ENCODE measurements at places on chromosomes 7 and 10. TPM values are rescaled to one million over a fixed set of nuclear protein-coding genes. Genes with fewer than 3 reads are reported as not detected.

DNA sequence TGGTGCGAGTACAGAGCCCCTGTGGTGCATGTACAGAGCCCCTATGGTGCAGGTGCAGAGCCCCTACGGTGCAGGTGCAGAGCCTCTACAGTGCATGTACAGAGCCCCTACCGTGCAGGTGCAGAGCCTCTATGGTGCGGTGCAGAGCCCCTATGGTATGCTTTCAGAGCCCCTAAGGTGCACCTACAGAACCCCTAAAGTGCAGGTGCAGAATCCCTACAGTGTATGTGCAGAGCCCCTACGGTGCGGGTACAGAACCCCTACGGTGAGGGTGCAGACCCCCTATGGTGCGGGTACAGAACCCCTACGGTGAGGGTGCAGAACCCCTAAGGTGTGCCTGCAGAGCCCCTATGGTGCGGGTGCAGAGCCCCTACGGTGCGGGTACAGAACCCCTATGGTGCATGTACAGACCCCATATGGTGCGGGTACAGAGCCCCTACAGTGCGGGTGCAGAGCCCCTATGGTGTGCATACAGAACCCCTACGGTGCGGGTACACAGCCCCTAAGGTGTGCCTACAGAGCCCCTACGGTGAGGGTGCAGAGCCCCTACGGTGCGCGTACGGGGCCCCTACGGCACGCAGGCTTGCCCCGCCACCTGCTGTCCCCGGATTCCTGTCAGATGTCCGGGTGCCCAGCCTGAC, 53.5 kb downstream of the MGMT start:
- DNase-seq = peak; percentile 28

DNA sequence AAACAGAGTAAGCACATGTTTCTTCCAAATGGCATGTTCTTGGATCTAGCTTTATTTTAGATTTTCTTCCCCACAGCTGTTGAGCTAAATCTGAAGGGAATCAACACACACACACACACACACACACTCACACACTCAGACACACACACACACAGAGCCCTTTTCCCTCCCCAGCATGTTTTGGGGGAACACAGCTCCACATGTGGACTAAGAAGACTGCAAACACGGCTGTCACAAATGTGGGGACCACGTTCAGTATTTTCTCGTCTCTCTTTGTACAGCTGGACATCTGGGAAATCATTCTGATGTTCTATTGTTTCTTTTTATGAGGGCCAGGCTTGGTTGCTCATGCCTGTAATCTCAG, 116.3 kb downstream of the ABLIM1 start:
- DNase-seq = no peak

GRCh38 chr7:126699707-126700106, 553.0 kb downstream of the GRM8 start:
- no peak for DNase-seq

PDE6C gene
- total RNA-seq = not detected

DNA sequence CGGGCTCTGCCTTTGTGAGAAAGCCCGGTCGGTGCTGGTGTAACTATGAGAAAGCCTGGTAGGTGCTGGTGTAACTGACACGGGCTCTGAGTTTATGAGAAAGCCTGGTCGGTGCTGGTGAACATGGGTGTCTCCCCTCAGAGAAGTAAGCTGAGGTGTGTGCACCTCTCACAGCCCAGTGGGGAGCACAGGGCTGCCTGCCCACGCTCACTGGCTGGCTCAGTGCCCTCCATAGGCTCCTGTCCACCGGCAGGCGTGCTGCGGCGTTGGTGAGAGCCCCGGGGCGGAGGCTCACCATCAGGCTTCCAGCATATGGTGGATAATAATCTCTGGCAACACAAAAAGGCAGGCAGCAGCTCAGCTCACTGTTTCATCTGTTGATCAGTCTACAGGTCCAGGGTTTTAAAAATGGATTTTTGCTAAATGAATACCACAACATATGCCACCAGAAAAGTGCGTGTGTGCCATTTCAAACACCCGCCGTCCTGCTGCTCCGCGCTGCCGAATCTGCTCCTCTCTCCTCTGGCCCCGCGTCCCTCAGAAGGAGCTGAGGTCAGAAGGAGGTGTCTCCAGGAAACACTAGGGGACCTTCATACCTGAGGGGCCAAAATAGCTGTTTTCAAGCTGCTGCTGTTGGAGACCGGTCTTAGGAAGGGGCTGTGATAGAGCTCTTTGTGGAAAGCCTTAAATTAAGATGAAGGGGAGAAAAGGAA, 365.7 kb downstream of the DNAJB6 start:
- DNase-seq = no peak

COL1A2 gene
- total RNA-seq = 85.0 TPM

DNA sequence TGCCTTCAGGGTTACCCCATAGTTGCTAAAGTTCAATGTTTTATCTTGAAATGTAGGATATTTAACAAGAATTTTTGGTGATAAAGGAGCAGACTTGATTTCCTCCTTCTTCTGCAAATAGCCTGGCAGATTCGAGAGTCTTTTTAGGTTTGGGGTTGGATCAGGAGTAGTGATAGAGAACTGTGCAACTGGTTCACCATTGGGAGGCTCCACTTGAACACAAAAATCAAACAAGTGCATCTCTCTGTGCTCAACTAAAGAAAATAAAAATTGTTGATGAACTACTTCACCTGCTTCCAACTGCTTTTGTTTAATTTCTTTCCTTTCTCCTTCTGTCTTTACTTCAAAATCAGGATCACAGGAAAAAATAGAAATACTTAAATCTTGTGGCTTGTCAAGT, 58.5 kb downstream of the MACC1 start:
- DNase-seq = no peak

- no peak for DNase-seq
These were observed 52.6 kb downstream of the SRI start for GRCh38 chr7:88167223-88167622.

LRRD1 gene
- not detected for total RNA-seq

STX1A gene
- 3.6 TPM for total RNA-seq

CNTNAP2 gene
- not detected for total RNA-seq

DNA sequence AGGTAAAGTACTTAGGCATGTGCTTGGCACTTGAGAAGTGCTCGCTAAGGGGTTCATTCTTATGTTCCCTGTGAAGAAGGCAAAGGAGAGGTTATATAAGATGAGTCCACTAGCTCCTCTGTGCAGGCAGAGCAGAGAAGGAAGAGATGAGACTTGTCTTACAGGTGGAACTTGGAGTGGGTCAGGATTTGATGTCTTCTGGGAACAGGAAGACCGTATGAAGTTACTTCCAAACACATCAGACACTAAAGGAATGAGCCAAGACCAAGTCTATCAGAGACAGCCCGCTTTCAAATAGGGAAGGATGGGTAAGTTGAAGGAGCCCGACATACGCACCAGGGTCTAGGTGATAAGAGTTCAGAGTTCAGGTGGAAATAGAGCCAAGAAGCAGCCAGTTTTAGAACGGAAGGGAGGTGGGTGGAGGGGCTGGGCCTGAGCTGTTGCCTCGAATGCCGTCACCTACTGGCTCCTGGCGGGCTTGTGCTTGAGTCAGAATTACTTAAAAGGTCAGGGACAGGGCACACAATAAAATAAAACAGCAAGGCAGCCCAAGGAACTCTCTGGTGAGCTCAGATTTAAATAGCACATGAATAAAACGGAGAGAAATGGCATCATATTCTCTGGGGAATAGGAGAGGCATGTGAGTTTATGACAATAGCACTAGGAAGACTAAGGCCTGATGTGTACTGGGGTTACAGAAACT, 56.1 kb upstream of the GRB10 start:
- peak; percentile 71 for DNase-seq

DNA sequence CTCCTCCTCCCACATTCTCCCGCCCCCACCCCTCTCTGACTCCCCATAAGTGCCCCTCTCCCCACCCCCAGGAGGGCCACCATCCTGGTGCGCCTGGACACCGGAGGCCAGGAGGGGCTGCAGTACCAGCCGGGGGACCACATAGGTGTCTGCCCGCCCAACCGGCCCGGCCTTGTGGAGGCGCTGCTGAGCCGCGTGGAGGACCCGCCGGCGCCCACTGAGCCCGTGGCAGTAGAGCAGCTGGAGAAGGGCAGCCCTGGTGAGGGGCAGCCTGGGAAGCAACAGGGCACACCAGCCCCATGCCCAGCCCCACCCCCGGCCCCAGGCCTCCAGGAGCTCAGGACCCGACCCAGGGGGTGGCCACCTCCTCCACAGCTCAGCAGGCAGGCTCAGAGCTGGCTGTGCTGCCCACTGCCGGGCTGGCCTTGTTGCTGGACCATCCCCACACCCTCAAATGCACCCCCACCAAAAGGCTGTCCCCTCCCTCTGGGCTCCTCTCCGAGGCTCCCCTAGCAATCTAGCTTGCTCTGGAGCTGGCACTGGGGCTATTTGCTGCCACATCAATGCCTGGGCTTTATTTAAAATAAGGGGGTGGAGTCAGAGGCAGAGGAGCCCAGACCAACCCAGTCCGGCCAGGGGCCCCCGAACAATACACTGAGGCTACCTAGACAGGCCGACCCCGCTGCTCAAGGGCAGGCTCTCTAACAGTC, 14.8 kb downstream of the ATG9B start:
- DNase-seq = no peak

GRCh38 chr10:103783681-103784080, 71.7 kb downstream of the SH3PXD2A start:
- DNase-seq = no peak

DNA sequence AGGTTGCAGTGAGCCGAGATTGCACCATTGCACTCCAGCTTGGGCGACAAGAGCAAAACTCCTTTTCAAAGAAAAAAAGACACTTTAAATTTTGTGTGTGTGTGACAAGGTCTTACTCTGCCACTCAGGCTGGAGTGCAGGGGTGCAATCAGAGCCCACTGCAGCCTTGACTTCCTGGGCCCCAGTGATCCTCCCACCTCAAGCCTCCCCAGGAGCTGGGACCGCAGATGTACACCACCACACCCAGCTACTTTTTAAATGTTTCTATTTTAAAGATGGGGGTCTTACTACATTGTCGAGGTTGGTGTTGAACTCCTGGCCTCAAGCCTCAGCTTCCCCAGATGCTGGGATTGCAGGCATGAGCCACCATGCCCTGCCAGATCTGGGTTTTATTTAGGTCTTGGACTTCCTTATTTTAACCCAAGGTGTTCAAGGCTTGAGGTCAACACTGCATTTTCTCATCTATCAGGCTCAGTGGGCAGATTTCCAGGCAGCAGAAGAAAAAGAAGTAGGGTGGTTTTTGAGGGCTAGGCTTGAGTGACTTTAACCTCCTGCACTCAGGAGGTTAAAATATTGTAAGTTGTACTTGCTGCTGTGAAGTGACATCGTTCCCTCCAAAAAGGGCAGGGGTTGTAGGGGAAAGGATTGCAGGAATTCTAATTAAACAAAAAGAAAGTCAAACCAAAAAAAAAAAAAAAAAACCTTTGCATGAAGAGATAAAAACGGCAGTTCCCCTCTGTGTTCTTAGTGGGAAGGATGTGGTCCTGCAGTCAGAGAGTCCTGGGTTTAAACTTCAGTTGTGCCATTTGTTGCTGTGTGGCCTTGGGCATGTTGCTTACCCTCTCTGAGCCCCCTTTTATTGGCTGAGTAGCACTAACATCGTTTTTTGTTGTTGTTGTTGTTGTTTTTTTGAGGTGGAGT, 71.5 kb downstream of the CARD11 start:
- DNase-seq = no peak

PITRM1 gene
- total RNA-seq = 78.8 TPM

DNA sequence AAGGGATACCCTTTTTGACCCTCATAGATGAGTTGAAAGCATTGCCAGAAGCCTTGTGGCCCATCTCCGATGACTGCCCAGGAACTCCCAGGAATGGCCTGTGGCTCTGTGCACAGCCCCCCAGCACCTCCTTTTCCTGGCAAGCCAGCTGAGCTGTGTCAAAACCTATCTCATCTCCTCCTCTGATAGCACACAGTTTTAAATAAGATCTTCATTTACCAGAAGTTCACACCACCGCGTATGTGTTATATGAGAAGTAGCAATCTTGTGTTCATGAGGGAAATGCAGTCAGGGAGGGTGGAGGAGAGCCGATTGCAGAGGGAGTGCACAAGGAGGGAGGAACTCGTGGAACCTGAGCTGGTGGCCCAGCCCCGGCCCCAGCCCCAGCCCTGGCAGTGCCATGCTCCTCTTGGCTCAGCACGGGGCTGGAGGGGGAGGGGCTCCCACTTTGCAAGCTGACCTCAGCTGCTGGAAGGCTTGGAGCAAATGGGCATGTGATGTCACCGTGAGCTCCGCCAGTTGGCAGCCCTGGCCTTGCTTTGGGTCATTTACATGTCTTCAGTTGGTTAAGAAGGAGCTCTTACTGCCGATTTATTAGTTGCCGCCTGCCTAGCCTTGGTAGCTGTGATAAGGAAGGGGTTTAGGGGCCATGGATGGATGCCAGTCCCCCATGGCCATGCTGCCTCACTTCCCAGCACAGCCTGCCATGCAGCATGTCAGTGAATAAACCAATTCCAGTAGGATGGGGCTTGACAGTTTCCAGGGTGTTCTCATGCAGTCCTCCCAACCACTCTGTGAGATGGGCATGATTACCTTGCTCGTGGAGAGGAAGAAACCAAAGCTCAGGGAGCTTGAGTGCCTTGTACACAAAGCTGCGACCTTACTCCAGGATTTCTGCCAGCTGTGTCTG, 20.0 kb downstream of the UNC5B start:
- peak; percentile 96 for DNase-seq

DNA sequence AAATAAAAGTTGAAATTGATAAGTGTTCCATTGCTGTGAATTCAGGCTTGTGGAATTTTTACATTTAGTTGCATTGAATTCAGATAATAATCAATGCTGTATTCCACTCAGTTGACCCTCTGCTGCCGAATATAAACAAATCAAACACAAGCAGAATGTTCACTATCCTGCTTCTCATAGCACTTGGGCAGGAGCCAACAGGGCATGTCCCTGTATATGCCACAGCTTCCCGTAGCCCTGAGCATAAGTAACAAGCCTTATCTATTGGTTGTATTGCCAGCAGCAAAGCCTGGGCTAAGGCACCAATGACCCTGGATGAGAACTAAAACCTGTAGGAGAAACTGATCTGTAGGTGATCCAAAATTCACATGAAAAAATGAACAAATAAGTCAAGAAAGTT, 145.9 kb downstream of the ARHGAP12 start:
- no peak for DNase-seq

DNA sequence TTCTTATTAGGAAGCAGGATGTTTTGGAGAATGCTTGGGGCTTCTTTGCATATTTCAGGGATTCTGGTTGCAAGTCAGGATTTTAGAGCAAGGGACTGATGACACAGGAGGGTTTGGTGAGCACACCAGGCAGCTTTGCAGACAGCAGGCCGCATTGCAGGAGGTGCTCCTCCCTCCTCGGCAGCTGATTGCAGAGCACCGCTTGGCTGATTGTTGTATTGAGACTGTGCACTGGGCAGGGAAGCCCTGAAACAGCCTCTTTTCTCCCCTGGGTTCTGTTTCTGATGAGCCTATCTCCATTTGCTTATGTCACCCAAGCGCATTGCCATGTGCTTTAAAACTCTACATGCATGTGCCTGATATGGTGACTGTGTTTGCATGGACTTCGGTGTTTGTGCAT, 769.6 kb downstream of the GRID1 start:
- no peak for DNase-seq

DNA sequence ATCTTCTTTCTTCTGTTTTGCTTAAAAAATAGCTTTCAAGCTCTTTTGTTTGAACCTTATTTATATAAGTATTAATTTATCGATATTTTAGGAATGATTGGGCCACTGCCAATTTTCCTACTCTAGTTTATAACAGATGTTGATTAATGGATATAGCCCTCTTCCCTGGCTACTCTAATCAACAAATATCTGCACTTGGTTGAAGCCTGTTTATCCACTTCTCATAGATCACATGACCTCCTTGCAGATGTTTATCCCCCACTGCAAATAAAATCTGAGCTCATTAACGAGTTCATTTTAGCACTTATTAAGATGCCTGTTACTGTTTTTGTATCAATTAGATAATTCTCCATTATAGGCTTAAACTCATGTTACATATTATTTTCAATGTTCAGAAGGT, 715.3 kb downstream of the CNTNAP2 start:
- DNase-seq = no peak
